ENCODE measurements at places on chromosomes 6 and 20.

DNA sequence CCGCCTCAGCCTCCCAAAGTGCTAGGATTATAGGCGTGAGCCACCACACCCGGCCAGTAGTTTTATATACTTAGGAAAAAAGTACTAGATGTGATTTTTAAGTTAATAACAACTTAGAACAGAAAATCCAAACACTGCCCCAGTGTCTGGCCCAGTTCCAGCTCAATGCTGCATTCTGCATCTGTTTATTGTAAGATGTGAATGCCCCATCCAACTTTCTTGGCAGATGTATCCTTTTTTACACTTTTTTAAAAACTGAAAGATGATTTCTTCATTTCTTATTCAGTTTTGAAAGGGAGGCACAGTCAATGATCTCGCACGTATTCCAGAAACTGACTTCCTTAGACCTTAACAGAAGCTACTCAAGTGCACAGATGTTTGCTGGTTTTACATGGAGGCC lies 85.6 kb upstream of the SRSF6 start:
- no peak for DNase-seq

GRCh38 chr20:53227523-53227922 lies 255.4 kb downstream of the TSHZ2 start:
- no peak for DNase-seq

DNA sequence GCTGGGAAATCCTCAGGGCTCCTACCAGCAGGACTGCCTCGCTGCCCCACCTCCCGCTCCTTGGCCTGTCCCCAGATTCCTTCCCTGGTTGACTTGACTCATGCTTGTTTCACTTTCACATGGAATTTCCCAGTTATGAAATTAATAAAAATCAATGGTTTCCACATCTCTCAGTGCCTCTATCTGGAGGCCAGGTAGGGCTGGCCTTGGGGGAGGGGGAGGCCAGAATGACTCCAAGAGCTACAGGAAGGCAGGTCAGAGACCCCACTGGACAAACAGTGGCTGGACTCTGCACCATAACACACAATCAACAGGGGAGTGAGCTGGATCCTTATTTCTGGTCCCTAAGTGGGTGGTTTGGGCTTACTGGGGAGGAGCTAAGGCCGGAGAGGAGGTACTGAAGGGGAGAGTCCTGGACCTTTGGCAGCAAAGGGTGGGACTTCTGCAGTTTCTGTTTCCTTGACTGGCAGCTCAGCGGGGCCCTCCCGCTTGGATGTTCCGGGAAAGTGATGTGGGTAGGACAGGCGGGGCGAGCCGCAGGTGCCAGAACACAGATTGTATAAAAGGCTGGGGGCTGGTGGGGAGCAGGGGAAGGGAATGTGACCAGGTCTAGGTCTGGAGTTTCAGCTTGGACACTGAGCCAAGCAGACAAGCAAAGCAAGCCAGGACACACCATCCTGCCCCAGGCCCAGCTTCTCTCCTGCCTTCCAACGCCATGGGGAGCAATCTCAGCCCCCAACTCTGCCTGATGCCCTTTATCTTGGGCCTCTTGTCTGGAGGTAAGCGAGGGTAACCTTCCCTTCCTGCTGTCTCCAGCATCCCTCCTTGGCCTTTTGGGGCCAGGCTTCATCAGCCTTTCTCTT lies at the start of gene CFB:
CFB (plus strand) TSS at position 589 of the 863 bp plus-strand sequence; CDS start at position 716, 127 bp downstream.
- no peak for DNase-seq

DNA sequence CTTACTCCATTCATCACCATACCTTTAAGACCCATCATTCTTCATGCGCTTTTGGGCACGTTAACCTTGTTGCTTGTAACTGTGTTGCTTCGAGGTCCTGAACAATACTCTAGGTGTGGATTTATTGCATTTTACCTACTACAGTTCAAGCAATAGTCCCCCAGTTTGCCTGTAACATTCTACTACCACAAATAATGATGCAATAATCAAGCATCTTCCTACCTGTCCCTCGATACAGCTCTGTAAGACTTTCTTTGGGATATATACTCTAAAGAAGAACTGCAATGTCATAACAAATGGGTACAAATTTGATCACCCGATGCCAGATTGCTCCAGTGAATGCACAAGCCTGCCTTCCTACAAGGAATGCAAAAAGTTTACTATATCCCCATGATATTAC lies 1342.6 kb upstream of the GJE1 start:
- DNase-seq = no peak

DNA sequence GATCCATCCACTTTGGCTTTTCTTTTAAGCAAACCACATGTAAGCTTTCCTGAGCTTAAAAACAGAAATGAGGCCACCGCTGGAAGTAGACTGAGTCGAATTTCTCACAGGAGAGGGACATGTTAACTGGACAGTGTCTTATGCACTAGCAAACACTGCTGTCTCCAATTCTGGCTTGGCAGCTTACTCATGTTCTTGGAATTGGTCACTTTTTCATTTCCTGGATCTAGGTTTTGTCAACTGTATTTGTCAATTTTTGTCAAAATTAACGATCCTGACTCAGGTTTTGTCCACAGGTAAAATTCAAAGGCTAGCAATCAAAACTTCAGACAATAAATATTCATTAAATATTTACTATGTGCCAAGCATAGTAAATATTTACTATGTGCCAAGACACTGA lies 601.5 kb downstream of the RNF144B start:
- DNase-seq = no peak

DNA sequence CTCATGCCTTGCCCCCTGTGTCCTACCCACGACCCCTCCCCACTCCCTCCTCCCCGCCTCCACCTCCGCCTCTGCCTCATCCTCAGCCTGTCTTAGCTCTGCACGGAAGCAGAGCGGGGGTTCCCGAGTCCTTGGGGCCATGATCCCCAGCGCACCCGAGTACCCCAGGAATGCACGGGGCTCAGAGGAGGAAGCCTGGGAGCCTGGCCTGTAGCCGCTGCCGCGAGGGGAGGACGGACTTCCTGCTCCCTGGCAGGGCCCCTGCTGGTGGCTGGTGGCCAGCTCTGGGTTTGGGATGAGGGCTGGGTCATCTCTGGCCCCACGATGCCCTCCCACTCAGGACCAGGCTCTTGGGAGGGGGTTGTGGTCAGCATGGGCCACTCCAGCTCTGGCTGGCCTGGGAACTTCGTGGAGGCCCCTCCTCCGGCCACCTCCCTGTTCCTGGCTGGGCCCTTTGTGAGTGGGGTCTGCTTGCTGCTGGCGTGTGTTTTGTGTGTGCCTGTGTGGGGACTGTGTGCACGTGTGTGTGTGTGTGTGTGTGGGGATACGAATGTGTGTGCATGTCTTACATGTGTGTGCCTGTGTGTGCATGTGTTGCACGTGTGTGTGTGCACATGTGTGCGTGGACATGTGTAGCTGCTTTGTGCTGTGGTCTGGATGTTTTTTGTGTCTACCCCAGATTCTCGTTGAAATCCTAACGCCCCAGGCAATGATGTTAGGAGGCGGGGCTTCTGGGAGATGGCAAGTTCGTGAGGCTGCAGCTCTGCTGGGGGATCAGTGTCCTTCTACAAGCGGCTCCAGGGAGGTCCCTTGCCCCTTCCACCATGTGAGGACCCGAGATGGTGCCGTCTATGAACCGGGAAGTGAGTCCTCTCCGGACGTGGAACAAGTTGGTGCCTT lies 1.3 kb upstream of the RBBP8NL start:
- no peak for DNase-seq

GRCh38 chr6:35190306-35190705 lies 23.4 kb upstream of the SCUBE3 start:
- no peak for DNase-seq

GRCh38 chr6:136464874-136465273 lies 85.3 kb downstream of the MAP7 start:
- no peak for DNase-seq

DNA sequence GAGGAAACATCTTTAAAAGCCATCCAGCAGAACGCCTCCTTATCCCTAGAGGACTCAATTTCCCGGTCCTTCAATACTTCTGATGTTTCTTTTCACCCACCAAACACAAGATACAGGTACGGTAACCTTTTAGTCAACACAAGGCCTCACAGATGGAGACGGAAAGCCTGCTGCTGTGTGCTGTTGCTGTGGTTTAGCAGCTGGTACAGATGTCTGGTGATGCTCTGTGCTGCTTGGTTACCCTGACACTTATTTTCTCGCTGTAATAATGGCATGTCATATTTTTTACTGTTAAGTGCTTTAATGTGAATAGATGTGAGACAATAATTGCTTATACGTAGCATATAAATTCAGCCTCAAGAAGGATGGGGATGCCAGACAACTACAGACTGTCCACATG lies 25.3 kb downstream of the GMDS start:
- DNase-seq = no peak

GRCh38 chr6:127352524-127352923 lies 9.1 kb upstream of the ECHDC1 start:
- DNase-seq = no peak

GRCh38 chr6:75409286-75409685 lies 84.3 kb downstream of the FILIP1 start:
- DNase-seq = no peak

DNA sequence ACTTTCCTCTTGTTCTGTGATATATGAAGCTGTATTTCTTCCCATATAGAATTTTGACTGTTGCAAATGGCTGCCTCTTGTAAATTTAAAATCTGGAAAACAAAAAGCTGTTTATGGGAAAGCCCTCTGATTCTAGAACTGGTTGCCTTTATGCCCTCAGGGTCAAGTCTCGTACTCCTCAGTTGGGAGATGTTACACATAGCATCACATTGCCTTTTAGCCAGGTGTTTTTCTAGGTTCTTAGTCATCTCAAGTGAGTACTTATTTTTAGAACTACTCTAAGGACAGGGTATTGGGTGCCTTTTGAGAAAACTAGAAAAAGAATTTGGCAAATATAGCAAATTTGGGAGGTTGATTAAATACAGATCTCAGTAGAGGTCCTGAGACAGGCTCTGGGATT lies 58.5 kb downstream of the ANKS1A start:
- DNase-seq = no peak

GRCh38 chr6:63307581-63308246 lies 12.1 kb downstream of the LGSN start:
- DNase-seq = no peak

GRCh38 chr6:71346334-71346694 lies 57.7 kb downstream of the OGFRL1 start:
- no peak for DNase-seq

GRCh38 chr6:169858935-169859351 lies 107.5 kb downstream of the ERMARD start:
- no peak for DNase-seq
